ENCODE measurements at places on chromosomes 1 and 21.

DNA sequence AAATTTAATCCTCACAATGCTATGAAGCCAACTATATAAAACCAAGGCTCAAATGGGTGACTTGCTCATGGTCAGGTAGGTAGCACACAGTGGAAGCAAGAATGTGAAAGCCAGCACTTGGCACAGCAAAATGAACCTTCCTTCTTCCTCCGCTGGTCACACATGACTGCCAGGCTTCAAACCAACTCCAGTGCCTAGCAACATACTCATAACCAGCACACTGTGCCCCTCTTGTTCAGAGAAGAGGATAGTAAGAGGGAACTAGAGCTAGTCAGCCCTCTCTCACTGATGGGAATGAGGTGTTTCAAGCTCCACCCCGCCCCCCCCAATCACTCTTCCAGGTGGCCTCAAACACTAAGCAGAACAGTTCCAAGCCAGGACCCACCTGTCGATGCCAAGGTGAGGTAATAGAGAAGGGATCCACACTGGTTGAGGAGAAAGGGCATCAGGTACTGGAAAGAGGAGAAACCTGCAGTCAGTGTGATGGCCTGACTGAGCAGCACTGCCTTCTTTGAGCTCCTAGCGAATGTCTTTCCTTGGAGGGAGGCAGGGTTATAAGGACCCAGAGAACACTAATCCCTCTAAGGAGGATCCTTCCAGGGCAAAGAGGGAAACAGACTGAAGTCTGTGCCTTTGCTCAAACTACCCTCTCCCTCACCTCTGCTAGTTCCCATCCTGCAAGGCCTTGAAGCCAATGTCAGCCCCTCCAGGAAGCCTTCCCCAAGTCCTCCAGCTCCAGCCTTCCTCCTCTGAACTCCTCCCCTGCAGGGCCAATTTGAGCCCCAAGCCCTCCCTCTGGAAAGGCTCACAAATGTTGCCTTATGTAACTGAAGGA, 1.2 kb downstream of the TMEM234 start:
- no peak for DNase-seq

DNA sequence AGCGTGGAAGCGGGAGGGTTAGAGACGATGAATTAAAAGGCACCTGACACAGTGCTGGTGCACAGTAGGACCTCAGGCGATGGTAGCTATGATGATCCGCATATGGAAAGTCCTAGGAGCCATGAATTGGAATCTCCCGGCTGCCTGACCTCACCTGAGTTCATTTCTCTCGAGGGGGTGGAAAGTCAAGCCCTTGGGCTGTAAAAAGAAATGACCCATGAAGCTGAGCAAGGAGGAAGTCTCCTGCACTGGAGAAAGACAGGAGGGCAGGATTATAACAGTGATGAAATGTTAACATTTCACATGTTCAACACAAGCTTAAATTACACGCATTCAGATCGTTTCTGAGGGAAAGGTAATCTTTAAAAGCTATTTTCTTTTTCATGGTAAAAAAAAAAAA, 481.2 kb downstream of the MATN1 start:
- peak; percentile 36 for DNase-seq

DNA sequence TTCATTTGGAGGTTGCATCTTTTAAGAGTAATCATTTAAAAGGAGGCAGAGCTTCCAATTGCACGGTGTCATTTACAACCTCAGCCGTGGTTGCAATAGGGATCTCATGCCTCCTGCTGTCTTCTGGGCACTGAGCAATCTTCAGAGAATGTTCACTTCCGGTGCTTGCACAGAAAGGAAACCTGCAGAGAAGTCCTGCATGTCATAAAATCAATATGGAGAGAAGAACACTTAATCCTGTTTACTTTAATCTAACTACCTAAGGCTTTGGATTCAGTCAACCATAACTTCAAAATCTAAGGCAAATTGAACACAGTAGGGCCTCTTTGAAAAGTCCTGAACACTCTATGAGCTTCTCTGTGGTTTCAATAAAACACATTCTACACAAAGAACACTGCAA, 11.3 kb upstream of the MAP10 start:
- no peak for DNase-seq

DNA sequence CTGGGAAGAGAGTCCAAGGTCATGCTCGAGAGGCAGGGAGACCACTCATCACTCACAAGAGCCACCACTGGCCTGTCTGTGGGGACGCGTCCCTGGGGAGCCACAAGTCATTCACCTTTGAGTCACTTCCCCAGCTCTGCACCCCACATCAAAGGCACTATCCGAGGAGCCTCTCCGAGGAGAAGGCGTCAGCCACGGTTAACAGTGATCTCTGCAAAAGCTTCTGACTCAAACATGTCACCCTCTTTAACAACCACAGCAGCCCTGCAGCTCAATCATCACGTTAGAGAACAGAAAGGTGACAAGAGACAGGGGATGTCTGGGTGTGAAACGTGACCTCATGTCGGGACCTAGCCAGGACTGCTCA, 9.0 kb downstream of the LRRC47 start:
- no peak for DNase-seq

GRCh38 chr1:206878456-206878855, 13.0 kb downstream of the IL20 start:
- peak; percentile 35 for DNase-seq

DNA sequence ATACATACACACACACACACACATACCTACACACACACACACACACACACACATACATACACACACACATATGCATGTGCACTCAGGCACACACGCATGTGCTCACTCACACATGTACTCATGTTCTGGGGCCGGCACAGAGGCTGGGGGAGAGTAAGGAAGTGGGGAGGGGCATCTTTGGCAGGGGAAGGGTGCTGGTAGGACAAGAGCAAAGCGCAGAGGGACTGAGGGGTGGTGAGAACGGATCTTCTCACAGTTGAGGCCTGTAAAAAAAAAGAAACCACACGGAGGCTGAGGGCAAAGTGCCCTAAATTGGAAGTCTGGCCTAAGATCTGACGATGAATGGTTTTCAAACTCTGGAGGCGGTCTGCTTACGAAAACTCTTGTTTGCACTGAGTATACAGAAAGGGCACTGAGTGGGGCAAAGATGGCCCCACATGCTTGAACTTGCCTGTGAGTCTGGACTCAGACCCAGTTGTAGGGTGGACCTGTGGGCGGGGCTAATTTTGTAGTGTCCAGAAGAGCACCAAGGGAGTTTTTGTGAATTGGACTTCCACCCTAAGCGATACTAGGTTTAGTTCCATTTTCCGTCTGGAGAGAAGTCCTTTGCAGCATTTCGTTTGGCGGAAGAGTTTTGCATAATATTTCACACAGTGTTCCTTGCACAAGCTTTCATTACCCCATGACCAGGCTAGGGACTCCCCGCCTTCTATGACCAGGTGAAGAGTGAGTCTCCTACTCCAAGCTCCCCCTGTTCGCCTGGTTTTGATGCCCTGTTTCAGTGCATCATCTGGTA, 79.3 kb upstream of the LYST start:
- DNase-seq = no peak

DNA sequence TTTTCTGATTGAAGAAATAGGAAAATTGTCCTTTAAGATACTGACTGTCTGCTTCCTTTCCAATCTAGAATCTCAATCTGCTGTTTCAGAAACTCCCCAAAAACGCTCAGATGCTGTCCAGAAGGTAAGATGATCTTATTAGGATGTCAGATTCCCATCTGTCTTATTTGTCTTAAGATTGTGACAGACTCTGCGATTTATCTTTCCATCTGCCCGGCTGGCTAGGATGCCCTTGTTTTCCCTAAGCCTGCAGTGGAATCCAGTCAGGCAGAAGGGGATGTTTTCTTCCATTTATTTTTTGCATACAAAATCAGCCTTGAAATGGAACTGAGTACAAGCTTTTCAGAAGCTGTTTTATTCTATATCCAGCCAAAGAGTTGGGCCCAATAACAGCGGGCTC, 96.5 kb downstream of the FMN2 start:
- no peak for DNase-seq

DNA sequence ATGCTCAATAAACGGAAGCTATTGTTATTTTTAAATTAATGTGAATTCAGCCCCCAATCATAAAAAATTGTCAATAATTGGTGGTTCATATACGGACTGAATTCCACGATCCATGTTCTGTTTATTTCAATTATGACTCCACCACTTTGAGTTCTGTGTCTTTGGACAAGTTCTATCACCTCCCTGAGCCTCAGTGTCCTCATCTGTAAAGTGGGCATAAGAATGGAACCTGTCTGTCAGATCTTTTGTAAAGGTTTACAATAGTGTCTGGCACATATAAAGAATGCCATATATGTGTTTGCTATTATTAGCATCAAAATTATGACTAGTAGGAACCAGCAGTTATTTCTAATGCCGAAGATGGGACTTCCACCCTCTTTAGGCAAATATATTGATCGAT, 183.3 kb downstream of the KAZN start:
- no peak for DNase-seq

DNA sequence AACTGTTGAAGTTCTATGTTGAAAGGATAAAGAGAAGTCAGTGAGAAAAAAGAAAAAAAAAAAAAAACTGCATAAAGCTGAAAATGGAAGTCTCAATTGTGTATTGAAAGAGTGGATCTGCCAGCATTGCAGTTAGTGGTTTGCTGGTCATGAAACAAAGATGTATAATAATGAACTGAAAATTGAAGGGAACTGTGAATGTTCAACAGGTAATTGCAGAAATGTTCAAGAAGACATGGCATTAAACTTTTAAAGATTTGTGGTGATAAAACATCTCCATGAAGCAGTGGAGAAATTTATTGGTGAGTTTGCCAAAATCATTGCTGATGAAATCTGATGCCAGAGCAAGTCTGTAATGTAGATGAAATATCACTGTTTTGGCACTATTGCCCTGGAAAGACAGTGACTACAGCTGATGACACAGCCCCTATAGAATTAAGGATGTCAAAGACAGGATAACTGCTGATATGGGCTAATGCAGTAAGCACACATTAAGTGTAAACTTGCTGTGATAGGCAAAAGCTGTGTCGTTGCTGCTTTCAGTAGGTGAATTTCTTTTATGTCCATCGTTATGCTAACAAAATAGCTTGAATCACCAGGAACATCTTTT, 71.0 kb downstream of the RD3 start:
- no peak for DNase-seq

DNA sequence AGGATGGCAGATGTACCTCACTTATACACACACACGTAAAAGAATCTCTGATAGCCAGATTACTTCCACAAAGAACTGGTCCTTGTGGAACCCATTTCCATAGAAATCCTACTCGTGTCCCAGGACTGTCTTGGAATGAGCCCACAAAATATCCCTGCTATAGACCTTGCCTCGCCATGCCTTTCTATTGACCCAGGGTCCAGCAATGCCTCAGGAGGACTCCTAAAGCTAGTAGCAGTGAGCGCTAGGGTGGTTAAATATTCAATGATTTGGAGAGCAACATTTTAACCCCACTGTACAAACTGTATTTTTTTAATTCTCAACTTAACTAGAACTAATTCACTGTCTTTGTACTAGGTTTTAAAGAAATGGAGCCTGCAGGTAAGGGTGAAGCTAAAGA, 26.9 kb downstream of the OR10J5 start:
- DNase-seq = no peak

DNA sequence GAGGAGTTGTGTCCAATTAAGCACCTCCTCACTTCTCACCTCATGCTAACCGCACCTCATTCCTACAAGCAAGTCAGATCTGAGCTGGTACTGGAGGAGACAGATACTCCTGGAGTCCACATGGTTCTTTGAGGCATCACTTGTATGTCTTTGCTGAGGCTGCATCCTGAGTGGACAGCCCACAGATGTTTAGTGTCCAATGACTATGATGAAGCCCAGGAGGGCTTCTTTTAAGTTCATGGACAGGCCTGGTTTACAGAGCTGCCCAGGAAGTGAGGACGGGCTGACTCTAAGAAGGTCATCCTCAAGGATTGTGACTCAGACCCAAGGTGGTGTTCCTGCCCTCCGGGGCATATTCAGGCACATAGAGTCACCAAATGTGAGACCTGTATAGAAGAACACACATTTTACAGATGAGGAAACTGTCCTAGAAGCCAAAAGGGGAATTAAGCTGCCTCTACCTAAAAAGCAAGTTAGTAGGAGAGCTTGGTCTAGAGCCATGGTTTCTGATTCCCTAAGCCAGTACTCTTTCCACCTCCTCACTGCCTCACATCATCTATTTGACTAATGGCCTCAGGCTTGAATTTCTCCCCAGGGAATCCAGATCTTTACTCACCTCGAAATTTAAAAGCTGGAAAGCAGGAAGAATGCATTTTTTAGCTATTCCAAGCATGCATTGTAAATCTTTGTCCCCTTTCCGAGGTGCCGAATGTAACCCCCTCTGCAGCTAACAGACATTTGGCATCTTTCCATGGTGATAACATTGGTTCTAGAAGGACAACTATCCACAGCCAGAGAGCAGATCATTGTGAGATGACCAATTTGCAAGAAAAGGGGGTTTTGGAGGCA, 228.1 kb downstream of the OMA1 start:
- peak; percentile 76 for DNase-seq

- peak; percentile 95 for DNase-seq
Measured at GRCh38 chr1:160675641-160676410, 29.0 kb upstream of the SLAMF1 start.

- no peak for DNase-seq
Measured at GRCh38 chr1:65206836-65207235, 58.8 kb downstream of the AK4 start.

DNA sequence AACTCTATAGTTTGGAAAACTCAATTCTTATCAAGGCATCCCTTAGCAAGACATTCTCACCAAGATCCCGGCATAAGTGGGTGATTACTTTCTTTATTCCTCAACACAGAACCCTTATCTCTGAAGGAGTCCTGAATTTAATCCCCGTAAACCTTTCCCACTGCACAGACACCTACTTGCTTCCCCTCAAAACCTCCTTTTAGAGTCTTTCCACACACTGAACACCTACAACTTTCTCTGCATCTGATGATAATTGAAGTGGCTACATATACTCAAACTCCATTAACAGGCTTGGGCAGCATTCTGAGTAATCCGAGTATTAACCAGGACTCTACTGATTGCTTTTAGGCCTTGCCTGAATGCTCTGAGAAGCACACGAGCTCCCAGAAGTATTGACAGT, 23.5 kb downstream of the PALMD start:
- no peak for DNase-seq

DNA sequence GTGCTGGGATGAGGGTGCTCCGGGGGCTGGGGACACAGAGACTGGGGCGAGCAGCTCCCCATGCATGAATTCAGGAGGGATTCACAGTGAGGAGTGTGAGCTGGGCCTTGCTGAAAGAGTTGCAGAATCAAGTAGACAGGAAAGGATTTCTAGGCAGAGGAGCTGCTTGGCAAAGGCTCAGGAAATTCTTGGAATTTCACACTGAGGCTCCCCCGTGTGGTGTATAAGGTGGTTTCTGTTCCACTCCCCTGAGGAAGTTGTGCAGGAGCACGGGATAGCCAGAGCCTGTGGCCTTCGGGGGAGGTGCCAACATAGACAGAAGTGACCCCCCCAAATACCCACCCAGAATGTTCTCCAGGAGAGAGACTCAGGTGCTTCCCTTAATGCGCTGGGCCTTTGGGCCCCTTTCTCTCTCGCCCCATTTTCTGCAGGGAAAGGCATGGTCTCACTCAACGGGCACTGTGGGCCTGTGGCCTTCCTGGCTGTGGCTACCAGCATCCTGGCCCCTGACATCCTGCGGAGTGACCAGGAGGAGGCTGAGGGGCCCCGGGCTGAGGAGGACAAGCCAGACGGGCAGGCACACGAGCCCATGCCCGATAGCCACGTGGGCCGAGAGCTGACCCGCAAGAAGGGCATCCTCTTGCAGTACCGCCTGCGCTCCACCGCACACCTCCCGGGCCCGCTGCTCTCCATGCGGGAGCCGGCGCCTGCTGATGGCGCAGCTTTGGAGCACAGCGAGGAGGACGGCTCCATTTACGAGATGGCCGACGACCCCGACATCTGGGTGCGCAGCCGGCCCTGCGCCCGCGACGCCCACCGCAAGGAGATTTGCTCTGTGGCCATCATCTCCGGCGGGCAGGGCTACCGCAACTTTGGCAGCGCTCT, 58.5 kb upstream of the ACTL8 start:
- peak; percentile 84 for DNase-seq

Measured in mesendoderm (in vitro differentiated cells).